ENCODE measurements at places on chromosomes 12 and 14. TPM values are rescaled to one million over a fixed set of nuclear protein-coding genes. Genes with fewer than 3 reads are reported as not detected.

RPL6 gene
- 2,323 TPM for total RNA-seq

LRFN5 gene
- under 0.01 TPM for total RNA-seq

RFLNA gene
- total RNA-seq = not detected

BEST3 gene
- total RNA-seq = not detected

P2RX2 gene
- total RNA-seq = not detected

MANSC1 gene
- total RNA-seq = 10.6 TPM

LYZ gene
- 0.33 TPM for total RNA-seq

FLRT2 gene
- 41.2 TPM for total RNA-seq

KLHL33 gene
- not detected for total RNA-seq

IFT43 gene
- total RNA-seq = 27.9 TPM

RBP5 gene
- total RNA-seq = not detected

WNT1 gene
- total RNA-seq = not detected

GLIPR1L1 gene
- total RNA-seq = not detected

TAC3 gene
- total RNA-seq = not detected

ADSS1 gene
- total RNA-seq = 13.1 TPM

SLC17A8 gene
- total RNA-seq = not detected

SOAT2 gene
- not detected for total RNA-seq

RTL1 gene
- not detected for total RNA-seq

TEP1 gene
- total RNA-seq = 8.5 TPM

CCDC177 gene
- total RNA-seq = not detected

FERMT2 gene
- 13.5 TPM for total RNA-seq

OVCH1 gene
- total RNA-seq = not detected

TSHR gene
- total RNA-seq = not detected

CELA1 gene
- total RNA-seq = not detected

PZP gene
- not detected for total RNA-seq

KIF26A gene
- 1.7 TPM for total RNA-seq

FOXG1 gene
- total RNA-seq = not detected

RNASE2 gene
- total RNA-seq = not detected

FITM1 gene
- total RNA-seq = not detected

OTOGL gene
- not detected for total RNA-seq

Data from airway epithelial cell (primary cell).